Renal cortical epithelial cell (primary cell): ENCODE measurements at places on chromosomes 12 and 14. TPM values are rescaled to one million over a fixed set of nuclear protein-coding genes. Genes with fewer than 3 reads are reported as not detected.

GRCh38 chr14:71487449-71487848 lies 444.8 kb upstream of the RGS6 start:
- DNase-seq, result no peak

Gene OR5AU1
- not detected in 2 replicates for total RNA-seq

- DNase-seq, result no peak
Measured at GRCh38 chr12:55861396-55861795, 18.7 kb upstream of the MMP19 start.

Gene PROX2
- not detected in 2 replicates for total RNA-seq

DNA sequence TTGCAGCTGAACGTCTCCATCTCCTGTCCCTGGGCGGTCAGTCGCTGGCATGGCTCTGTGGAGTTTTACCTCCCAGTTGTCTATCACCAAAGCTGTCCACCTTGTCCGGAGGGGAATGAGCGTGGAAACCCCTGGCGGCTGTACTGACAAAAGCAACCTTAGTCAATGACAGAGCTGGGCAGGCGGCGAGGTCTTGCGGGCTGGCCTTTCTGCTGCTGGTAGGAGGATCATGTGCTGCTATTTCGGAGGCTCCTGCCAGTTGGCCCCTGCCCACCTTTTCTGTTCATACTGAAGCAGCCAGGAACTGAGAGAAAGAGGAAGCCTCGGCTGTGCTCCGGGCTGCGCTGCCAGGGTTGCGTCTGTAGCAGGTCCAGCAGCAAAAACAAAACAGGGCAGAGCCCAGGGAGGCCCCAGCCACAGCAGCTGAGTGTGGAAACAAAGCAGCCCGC lies 57.7 kb downstream of the HMGA2 start:
- DNase-seq, result no peak

DNA sequence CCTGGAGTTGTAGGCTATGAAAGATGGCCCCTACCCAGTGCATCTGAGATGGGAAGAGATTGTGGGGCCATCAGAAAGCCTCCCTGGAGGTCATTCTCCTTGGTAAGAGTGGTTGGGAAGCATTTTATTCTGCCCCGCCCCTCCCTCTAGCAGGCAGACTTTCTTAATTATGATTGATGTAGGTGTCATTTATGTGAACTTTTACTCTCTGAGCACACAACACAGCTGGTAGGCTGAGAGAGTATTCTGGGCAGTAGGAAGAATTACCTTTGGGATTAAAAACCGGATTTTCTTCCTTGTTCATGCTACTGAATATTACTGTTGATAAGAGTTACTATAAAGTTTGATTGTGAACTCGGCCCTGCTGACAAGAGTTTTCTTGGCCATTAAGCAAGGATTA lies 266.8 kb downstream of the TTC6 start:
- no peak for DNase-seq

Gene CIROP
- not detected in 2 replicates for total RNA-seq

Gene YLPM1
- total RNA-seq, result 12.3 and 76.1 TPM in 2 replicates

GRCh38 chr14:56125772-56126636 lies 7.8 kb downstream of the PELI2 start:
- DNase-seq, result peak; percentile 37

DNA sequence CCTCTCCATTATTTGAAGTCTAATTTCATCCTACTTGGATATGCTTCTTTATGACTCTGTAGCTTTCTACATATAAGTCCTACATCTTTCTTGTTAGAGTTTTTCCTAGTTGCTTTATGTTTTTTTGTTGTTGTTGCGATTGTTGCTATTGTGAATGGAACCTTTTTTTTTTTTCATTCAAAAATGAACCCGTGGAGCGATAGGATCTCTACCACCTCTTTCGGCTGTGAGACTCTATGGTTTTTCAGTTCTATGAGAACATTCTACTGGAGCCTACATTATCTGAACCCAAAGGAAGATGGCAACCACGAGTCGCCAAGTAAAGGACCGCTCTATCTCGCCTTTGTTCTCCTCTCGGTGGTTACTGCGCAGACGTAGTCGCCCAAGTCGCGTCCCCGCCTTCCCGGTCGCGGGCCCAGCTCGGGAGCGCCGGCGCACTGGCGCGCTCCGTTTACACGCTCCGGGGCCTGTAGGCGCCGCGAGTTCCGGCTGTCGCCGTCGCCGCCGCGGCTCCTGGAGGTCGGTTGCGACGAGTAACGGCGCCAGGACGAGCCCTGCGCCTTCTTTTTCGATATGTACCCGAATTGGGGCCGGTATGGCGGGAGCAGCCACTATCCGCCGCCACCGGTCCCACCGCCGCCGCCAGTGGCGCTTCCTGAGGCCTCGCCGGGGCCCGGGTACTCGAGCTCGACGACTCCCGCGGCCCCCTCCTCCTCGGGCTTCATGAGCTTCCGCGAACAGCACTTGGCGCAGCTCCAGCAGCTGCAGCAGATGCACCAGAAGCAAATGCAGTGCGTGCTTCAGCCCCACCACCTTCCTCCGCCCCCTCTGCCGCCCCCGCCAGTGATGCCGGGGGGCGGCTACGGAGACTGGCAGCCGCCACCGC lies at the start of gene YLPM1:
YLPM1 (plus strand) TSS at position 400 of the 886 bp plus-strand sequence; CDS start at position 574, 174 bp downstream.
- peak; percentile 94 for DNase-seq

- no peak for DNase-seq
Measured at GRCh38 chr12:7486512-7486911, 17.1 kb downstream of the CD163 start.

GRCh38 chr12:62604871-62605270 lies 138.2 kb downstream of the MON2 start:
- DNase-seq, result no peak

DNA sequence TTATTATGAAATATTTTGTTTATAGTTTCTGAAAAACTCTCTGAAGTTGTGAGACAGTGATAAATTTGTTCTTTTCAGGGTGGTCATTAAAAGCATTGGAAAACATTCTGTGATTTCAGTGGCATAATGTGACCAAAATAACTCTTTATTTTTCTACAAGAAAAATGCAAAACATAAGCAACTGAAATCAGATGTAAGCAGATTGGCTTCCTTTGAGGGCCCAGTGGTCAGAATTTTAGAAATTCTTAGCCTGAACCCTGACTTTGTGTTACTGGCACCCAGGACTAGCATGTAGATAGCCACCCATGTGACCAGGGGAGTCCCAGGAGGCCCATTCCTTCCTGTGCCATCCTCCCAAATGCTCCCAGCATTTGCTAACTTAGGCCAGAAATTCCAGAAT lies 145.6 kb upstream of the SLC38A2 start:
- no peak for DNase-seq

DNA sequence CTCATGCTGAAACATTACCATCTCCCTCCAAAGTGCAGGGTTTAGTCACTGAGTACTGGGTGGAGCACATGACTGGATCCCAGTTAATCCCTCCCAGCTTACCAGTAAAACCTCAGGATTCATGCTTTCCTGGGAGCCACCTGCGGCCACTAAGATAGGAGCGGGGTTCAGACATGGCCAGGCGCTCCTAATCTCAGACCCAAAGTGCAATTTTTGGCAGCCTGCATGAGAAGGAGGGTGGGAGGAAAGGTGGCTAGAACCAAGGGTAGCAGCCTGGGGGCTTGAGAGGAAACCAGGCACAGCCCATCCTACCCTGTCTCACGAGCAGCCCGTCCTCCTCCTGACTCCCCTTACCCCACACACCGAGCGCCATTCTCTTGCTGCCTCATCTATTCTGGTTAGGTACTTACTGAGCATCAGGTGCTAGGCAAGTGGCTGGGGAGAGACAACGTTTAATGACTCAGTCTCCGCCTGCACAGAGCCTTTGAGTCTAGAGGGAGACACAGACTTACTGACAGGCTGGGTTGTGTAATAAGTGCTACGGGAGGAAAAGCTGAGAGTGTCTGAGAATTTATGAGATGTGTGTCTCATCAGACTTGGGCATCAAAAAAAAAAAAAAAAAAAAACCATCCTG lies 9.9 kb downstream of the GPRC5A start:
- DNase-seq, result peak; percentile 95

GRCh38 chr12:12812174-12812573 lies 972 bp upstream of the DDX47 start:
- no peak for DNase-seq

DNA sequence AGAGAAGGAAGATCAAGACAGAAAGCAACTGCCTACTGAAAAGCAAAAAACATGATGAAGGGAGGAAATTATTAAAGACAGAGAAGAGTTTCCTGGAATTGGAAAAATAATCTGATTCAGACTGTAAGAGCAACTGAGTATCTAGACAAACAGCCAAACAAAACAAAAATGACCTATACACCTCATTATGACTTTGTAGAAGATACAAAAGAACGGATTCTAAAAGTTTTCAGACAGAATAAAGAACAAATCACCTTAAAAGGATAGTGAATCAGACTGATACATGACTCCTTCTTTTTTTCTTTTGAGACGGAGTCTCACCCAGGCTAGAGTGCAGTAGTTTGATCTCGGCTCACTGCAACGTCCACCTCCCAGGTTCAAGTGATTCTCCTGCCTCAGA lies 10.4 kb downstream of the OSBPL8 start:
- no peak for DNase-seq

DNA sequence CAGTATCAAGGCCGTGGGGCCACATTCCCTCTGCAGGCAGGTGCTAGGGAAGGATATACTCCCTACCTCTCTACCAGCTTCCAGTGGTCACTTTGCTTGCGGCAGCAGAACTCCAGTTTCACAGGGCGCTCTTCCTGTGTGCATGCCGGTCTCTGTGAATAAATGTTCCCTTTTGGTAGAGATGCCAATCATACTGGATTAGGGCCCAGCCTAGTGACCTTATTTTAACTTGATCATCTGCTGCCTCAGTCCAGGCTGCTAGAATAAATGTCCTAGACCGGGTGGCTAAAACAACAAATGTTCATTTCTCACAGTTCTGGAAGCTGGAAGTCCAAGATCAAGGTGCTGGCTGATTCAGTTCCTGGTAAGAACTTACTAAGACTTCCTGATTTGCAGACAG lies 198.8 kb upstream of the TMEM132C start:
- no peak for DNase-seq

Gene PYGL
- 112 and 202 TPM in 2 replicates for total RNA-seq

GRCh38 chr14:100644784-100645183 lies 57.6 kb upstream of the BEGAIN start:
- DNase-seq, result no peak

DNA sequence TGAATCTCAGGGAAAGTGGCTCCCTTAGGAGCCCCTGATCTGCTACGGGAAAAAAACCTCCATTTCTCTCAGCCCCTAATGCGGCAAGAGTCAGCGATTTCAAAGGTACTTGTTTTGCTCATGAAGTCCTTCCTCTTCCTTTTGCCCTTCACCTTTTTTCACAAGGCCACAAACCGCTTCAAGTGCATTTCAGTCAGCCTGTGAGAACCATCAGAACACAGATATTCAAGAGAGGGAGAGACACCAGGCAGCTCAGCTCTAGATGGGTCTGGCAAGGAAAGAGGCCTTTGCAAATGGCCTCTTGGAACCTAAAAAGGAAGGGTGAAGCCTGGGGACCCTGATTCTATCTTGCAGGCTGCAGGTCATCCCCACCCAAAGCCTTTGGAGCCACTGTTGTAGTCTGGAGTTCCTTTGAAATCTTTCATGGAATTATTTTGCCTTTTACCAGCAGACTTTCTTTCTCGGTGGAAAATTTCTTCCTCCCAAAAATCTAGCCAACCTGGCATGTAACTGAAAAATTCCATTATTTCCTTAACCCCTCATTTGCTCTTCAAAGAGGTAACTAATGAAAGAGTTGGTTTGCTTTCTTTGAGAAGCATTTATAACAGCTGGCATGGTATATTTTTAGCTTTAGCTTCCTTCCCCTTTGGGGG lies 145.0 kb downstream of the SAMD4A start:
- DNase-seq, result no peak

GRCh38 chr14:104687601-104688504 lies 1.6 kb upstream of the INF2 start:
- DNase-seq, result peak; percentile 71

- no peak for DNase-seq
Measured at GRCh38 chr14:100785626-100786025, 40.3 kb upstream of the MEG3 start.

DNA sequence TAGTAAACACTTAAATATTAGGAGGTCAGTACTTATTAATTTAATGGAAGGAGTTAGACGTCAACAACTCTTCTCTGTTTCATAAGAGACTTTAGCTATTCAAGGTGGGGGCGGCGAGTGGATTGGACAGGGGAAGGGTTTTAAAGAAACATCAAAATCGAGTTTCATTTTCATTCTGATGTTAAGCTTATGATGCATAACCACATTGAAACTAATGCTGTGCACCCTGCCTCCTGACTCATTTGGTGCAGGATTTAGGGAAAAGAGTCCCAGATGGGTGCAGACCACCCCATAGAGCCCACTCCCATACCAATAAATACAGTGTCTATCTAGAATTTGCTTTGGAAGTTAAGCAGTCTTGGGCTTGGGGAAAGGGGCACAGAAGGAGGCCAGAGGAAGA lies 7.4 kb downstream of the ZBTB39 start:
- no peak for DNase-seq

DNA sequence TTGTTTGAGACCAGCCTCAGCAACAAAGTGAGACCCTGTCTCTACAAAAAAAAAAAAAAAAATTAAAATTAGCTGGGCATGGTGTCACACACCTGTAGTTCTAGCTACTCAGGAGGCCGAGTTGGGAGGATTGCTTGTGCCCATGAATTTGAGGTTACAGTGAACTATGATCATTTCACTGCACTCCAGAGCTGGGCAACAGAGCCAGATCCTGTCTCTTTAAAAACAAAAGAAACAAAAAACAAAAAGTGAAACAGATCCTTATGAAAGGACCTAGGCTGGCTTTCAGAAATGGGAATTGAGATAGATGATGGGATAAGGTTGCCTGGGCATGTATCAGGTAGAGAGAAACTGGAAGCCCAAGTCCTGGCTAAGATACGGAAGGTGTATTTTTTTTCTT lies 13.9 kb downstream of the ACTR6 start:
- no peak for DNase-seq

Gene CAPZA3
- not detected in 2 replicates for total RNA-seq

DNA sequence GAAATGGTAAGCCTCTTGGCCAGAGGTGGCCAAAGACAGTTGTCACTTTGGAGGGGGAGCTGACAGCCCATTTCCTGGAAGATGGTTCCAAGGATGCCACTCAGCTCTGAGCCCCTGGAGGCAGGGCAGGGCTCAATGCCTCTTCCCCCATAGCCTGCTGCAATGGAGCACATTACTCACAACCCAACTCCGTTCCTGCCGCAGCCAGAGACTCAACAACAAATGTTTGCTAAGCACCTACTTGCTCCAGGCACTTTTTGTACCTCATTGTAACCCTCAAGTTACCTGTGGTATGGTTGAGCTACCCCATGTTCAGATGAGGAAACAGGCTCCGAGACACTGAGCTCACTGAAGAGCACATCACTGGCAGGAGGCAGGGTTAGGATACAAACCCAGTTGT lies 19.5 kb downstream of the IRF2BPL start:
- DNase-seq, result no peak

Gene SIX4
- 5.6 and 11.3 TPM in 2 replicates for total RNA-seq

DNA sequence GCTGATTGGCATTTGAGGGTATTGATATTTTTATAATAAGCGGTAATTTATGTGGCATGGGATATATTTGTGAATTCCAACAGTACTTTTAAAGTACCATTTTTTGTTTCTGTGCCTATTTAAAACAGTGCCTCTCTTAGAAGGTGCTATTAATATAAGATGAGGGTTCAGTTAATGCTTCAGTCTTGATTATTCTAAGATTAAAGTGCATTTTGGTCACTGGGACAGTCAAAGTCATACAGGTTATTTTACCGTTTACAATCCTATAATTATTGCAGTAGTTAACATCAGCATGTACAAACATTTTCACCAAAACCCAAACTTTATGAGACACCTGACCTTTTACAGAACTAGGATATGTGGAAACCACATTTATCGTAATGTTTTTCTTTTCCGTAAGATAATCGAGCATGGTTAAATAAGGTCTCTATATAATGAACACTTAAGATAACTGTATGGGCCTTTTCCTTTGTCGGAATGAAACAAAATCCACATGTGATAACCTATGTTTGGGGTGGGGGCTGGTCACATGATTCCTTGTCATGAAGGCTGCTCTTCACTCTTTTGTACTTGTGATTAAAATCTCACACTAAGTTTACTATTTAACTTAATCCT lies 37.7 kb upstream of the DNM1L start:
- no peak for DNase-seq

Gene SLC6A12
- 1.9 and 4.8 TPM in 2 replicates for total RNA-seq
